Right renal cortex interstitium (tissue), 3 donors: ENCODE measurements at places on chromosomes 1 and 21. TPM values are rescaled to one million over a fixed set of nuclear protein-coding genes. Genes with fewer than 3 reads are reported as not detected.

- DNase-seq, result no peak
Measured at GRCh38 chr1:212037900-212038299, 2.4 kb downstream of the DTL start.

DNA sequence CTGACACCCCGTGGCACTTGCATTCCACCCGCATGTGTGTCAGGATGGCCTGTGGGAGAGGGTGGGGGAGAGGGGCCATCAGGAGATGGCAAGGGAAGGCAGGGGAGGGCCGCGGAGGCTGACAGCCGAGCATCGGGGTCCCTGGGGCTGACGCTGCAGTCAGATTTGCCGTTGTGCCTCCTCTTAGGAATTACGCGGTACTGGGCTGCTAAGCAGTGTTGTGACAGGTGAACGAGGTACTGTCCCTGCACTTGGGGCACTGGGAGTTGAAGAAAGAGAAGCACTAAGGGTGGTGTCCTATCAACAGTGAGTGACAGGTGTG lies 22.5 kb downstream of the WNT4 start:
- DNase-seq, result no peak

DNA sequence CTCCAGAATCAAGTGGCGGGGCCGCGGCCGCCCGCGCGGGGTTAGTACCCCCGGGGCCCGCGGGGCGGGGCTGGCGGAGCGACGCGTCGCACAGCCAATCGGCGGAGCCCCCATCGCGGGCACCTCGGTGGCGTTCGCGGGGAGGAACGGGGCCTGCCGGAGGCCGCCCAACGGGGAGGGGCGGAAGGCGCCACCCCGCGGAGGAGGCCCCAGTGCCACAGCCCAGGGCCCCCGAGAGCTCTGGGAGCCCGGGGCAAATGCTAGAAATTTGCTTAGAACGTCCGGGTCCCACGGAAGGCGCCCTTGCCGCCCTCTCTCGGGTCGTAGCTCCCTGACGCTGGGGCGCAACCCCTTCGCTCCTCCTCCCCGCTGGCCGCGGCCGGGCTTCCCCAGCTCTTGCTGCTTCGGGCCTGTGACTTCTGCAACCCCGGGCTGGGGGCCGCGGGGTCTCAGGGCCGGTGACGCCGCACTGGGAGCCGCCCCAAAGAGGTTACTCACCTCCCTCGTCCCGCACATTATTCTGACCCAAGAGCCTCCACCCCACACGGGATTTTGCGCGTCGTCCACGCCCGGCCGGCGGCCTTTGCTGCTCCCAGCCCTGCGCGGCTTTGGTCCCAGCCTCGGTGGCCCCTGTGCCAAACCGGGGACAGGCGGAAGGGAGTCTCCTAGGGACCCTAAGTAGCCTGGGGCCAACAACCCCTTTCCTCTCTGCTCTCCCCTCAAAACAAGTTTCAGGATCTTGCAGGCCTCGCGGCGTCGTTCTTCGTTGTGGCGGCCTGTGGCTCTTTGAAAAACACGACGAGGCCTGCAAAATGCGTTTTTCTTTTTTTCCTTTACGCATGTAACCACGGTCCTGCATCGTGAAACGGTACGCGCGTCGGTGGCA lies at the start of gene RUNX3:
Gene RUNX3, minus strand, starts transcription at position 17 of the 886 bp plus-strand sequence. CDS start 408 bp downstream, outside the sequence.
- no peak for DNase-seq

DNA sequence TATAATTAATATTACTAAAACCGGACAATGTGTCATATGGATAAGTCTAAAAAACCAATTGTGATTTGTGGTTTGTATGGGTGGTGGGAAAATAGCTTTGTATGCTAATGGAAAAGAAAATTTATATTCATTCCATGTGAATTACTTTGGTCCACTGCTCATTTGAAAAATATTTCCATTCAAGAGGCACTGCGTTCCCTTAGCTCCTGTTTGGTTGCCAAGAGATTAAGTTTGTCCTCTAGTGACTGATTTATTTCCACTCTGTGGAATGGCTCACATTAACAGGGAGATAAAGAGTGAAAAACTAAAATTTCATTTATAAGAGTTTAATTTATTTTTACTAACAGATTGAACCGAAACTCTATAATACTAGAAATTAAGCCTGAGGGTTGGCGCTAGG lies 744.1 kb upstream of the CHRM3 start:
- DNase-seq, result no peak

DNA sequence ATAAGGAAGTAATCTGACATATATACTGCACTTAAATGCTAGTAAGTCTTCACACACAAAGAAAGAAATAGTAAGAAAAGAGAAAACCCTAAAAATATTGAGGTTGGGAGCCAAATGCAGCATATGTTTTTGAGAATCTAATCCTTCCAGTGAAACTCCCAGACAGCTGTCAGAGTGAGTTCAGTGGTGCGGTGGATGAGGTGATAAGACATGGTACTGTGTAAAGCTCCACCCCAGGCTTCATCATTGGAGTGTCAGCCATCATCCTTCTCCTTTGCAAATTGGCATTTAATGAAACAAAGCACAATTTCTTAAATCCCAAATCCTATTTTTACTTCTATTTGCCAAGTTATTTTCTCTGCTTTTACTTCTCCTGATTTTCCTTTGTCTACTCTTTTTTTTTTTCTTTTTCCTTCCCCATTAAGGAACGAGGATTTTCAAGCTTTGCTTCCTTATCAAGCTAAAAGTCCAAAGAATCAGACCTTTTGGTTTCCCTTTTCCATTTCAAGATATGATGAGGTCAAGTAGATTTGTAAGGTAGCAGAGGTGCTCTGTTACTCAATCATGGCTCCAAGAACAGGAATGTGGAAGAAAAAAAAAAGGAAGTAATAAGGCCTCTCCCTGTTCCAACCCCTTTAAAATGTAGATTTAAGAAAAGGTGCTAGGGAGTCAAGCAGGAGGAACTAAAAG lies 343.3 kb downstream of the SETD4 start:
- DNase-seq, result no peak

GRCh38 chr1:175388285-175388684 lies 195.7 kb upstream of the KIAA0040 start:
- no peak for DNase-seq

DNA sequence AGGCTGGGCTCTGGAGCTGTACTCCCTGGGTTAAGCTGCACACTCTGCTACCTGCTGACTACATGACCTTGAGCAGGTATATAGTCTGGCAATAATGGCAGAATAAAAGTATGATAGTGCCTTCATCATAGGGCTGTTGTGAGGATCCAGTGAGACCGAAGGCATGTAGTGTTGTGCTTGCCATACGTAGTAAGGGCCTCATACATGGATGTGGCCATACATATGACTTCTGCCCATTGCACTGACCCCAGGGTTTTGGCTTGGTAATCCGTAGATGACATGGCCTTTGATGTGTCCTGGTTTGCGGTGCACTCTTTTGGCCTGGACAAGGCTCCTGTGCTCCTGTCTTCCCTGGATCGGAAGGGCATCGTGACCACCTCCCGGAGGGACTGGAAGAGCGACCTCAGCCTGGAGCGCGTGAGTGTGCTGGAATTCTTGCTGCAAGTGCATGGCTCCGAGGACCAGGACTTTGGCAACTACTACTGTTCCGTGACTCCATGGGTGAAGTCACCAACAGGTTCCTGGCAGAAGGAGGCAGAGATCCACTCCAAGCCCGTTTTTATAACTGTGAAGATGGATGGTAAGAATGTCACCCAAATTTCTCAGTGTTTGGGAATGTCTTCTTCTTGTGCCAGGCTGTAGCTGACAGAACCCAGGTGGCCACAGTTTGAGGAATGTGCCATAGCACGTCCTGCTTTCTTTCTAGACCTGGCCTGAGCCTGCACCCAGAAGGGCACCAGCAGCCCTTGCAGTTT lies 17.0 kb upstream of the CD101 start:
- DNase-seq, result no peak

DNA sequence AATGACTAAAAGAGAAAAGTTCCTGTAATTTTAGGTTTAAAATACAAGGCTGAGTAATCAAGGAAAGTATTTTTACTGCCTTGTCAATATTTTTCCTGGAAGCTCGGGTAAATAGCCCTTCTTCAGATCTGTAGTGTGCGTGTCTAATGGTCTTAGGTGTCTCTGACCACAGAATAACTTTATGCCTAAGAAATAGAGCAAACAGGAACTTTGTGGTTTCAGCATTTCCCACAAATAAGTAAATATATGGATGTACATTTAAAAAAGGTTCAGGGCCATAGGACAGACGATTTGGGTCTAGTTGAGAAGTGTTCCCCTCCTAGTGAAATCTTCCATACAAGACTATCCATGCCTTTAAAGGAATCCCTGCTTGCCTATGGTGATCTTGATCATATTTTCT lies 107.0 kb downstream of the ZC3H11B start:
- DNase-seq, result no peak

GRCh38 chr1:109783436-109783835 lies 19.7 kb upstream of the EPS8L3 start:
- DNase-seq, result no peak

DNA sequence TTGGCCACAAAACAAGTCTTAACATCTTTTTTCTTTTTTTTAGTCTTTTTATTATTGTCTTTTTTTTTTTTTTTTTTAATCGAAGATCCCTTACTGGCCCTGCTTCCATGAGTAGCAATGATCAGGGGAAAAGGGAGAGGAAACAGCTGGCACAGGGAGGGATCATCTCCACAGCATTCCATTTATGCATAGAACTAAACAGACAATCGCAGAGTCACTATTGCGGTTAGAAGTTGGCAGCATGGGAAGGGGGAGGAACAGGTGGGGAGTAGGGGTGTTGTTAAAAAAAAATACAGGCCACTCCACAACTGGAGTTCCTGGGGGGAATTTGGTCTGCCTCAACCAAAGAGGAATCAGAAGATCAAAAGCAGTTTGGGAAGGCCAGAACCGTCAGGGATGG lies 55.4 kb downstream of the C1orf185 start:
- DNase-seq, result no peak

GRCh38 chr1:236345728-236346127 lies 48.4 kb upstream of the EDARADD start:
- no peak for DNase-seq

DNA sequence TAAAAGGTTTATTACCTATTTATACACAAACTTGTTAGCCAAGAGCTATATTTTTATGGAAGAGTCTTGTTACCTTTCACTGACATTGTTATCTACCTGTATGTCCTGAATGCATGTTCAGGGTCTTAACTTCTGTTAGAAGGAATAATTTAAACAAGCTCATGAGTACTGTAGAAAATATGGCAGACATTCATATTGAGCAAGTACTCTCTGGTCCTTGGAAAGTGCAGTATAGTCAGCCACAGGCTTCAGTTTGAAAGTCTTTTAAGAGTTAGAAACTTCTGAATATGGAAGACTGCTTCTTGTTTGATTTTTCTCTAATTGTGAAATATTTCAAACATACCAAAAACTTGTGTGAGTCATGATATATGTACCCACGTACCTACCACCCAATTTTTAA lies 16.6 kb downstream of the DIP2A start:
- DNase-seq, result no peak

DNA sequence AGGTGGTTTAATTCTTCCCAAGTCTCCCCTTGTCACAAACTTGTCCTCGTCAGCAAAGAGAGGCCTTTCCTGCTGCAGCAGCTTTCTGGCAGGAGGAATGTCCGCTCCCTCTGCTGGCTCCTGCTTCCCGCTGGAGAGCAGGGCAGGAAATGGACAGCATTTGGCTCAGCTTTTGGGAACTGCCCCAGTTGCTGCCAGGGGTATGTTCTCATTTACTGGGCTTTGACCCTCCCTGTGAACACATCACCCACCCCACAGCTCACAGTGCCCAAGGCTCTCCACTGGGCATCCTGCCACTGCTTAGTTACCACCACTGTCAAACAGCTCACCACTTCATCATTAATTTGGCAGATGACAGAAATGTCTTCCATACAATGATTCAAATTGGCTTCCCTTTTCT lies 75.4 kb downstream of the MRPL37 start:
- no peak for DNase-seq

DNA sequence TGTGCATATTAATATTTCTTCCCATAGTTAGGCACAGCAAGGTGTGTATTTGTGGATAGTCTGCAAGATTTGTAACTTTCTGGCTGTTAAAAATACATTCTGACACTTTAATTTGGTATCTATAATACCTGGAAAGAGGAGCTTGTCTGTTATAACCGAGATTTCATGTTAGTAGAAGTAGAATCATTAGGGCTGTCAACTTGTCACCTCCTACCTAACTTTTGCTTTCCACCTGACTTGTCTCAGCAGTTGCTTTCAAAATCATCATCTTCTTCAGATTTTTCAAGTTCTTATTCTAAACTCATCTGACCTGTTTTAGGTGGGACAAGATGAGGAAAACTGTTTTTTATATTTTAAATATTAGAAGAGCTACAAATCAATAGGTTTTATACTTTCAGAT lies 11.0 kb downstream of the RWDD3 start:
- no peak for DNase-seq

- no peak for DNase-seq
Measured at GRCh38 chr1:160474392-160475242, 48.4 kb downstream of the SLAMF6 start.

GRCh38 chr1:40717955-40718354 lies 26.5 kb downstream of the NFYC start:
- DNase-seq, result no peak

- DNase-seq, result no peak
Measured at GRCh38 chr1:4076346-4076745, 176.3 kb upstream of the C1orf174 start.

GRCh38 chr1:204968135-204968534 lies 74.9 kb upstream of the CNTN2 start:
- DNase-seq, result no peak

DNA sequence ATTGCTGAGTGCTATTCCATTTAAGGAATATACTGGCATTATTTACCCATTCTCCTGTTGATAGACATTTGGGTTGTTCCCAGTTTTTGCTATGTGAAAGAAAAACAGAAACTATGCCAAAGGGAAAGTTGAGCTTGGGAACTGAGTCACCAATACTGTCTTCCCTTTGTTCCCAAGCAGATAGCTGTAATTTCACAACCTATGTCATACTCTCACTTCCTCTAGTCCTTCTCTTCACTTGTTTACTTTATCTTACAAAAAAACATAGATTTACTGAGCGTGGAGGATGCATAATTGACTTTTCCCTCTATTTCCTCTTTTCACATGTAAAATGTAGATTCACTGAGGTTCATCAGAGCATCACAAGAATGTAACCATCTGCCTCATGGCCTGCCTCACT lies 32.4 kb upstream of the PGBD5 start:
- no peak for DNase-seq

DNA sequence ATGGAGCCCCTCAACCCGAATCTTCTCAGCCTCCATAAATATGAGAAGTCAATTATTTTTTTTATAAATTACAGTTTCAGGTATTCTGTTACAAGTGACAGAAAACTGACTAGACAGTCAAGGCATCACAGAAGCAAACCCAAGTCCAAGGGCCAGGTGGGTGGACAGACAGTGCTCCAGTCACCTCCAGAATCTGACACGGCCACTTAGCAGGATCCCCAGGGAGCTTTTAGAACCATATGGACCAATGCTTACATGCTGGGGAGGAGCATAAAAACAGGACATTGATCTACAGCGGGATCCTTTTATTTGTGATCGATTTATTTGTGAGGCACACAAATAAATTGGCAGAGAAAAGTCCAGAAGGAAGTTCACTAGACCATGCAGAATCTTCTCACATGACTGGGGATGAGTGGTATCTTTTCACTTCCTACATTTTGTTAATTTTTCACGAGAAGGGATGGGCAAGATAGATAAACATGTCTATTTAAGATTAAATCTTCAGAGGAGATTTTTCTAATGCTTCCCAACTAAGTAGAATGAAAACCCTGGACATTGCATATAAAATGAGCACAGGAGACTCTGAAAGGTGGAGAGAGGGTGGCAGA lies 15.0 kb downstream of the ZNF496 start:
- DNase-seq, result no peak

MYBPH gene
- polyA plus RNA-seq, result 0.31 TPM

JAM2 gene
- polyA plus RNA-seq, result 10.2 TPM

PRELP gene
- 2.4 TPM for polyA plus RNA-seq

PTTG1IP gene
- polyA plus RNA-seq, result 262 TPM

IVL gene
- 0.21 TPM for polyA plus RNA-seq

KAZN gene
- polyA plus RNA-seq, result 31.5 TPM

LCE1B gene
- not detected for polyA plus RNA-seq
